ENCODE measurements at places on chromosomes 5 and 9.

DNA sequence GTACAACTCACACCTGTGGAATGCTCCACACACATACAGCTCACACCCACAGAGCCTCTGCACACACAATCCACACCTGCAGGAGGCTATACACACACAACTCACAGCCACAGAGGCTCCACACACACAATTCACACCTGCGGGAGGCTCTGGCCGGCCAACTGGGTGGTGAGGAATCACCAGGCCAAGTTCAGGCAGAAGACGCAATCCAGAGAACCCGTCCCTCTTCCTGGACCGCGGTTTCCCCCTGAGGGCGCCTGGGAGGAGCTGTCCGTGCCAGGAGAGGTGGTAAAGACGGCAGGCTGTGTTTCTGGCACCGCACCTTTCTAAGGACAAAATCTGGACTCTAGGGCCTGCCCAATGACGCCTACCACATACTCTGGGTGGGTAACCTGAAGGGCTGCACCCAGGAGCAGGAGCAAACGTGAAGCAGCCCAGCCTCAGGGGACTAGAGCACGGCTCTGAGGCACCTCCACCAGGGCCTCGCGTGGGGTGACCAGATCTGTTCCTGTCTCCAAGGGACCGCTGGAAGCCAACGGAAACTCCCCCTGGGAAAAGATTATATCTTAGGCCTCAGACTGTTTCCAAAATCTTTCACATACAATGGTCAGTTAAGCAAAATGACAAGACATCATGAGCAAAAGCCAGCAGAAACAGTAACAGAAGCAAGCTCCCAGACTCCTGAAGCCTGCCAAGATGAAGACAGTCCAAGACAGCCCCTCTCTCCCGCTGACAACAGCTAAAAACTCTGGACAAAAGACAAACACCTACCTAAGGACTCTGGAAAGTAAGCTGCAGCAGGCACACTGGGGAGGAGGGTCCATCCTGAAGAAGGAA, 16.9 kb downstream of the CAMSAP1 start:
- no peak for DNase-seq

DNA sequence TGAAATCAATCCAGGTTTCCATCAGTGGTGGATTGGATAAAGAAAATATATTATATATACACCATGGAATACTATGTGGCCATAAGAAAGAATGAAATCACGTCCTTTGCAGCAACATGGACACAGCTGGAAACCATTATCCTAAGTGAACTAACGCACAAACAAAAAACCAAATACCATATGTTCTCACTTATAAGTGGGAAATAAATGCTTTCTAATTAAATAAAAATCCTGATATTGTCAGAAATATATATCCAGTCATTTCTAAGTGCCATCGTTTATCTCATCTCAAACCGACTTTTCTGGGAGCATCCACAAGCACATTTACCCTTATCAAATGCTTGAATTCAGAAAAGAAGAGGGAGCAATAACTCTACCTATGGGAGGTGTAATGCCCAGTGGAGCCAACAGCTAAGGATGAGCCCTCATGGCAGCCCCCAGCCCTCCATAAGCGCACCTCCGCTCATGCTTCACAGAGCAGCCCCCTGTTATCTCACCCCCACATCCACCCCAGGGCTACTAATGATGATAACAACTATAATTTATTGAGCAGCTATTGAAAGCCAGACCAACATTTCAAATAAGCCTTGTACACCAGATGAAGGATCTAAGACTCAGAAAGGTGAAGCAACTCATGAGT, 101.7 kb upstream of the SPOCK1 start:
- no peak for DNase-seq

DNA sequence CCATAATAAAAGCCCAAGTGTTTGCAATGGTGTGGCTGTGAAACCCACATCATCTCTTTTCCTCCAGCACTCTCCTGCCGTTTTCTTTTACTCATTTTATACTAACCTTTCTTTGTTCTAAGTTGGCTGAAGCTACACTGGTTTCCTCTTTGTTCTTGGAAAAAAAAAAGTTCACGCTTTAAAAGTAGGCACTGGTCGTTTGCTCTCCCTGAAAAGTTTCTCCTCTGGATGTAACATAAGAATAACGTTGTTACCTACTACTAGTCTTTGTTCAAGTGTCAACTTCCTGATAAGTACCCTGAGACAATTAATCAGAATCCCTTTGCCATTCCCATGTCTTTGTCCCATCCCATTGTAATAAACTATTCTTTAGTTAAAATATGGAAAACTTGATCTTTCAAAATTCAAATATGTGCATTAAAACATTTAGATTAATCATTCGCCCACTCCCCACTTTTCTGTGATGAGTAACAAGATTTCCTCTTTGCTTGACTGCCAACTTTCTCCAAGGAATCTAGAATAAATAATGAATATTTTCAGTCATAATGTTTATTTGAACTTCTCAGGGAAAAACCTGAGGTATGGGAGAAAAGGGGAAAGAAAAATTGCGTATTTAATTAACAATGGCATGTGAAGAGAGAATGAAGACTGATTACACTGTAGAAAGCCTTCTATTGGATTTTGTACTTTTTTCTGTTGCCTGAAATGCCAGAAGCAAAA, 454.3 kb upstream of the CTNND2 start:
- no peak for DNase-seq

GRCh38 chr9:135181336-135181735, 93.9 kb downstream of the OLFM1 start:
- DNase-seq: no peak

- no peak for DNase-seq
Observed at GRCh38 chr5:104541141-104541785, 978.7 kb upstream of the NUDT12 start.

DNA sequence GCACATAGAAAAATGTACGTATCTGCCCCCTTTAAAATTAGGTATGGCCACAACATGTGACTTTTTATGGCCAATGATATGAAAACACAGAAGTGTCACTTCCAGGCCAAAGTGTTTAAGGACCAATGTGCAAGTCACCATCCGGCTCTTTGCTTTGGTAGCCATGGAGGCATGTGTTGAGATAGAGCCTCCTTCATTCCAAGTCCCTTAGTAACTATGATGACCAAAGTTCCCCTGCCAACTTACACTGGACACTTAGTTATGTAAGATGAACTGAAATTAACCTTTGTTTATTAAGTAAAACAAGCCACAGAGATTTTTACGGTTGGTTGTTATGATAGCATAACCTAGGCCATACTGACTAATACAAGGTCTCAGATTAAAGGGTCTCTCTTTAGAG, 51.0 kb downstream of the FBN2 start:
- DNase-seq: no peak

DNA sequence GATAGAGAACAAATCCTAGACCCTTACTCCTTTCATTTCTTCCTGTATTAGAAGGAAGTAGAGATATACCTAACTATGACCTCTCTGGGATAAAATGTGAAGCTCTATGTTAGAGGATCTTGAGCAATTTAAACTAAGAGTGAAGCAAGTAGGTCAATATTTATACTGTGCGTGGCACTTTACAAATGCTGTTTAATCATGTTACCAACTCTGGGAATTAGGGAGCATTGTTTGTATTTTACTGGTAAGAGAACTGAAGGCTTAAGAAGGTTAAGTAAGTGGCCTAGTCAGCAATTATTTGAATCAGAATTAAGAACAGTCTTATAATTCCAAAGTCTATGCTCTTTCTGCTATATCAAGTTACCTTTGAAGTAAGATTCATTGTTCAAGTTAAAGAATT, 12.0 kb downstream of the TNC start:
- no peak for DNase-seq

GRCh38 chr5:103849934-103850333, 287.3 kb upstream of the NUDT12 start:
- no peak for DNase-seq

DNA sequence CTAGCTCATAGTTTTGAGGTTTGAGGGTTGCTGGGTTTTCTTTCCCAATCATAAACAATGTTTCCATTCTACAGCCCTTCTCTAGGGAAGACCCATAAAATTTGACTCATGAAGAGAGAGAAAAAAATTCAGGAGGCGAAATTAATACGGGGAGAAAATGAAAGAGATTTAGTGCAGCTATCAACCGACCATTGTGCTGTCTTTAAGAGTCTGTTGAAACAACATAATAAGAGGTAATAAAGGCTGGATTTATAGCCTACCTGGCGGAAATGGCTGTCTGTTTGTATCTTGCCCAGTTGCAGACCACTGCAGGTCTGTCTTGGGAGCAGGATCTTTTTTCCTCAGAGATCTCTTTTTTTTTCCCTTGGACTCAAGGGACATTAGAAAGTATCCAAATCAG, 66.9 kb downstream of the TLR4 start:
- DNase-seq: no peak

GRCh38 chr5:36928947-36929346, 52.4 kb downstream of the NIPBL start:
- no peak for DNase-seq

GRCh38 chr5:129601576-129601975, 141.5 kb downstream of the ADAMTS19 start:
- DNase-seq: no peak

GRCh38 chr9:124496075-124496449, 11.1 kb downstream of the NR5A1 start:
- no peak for DNase-seq

DNA sequence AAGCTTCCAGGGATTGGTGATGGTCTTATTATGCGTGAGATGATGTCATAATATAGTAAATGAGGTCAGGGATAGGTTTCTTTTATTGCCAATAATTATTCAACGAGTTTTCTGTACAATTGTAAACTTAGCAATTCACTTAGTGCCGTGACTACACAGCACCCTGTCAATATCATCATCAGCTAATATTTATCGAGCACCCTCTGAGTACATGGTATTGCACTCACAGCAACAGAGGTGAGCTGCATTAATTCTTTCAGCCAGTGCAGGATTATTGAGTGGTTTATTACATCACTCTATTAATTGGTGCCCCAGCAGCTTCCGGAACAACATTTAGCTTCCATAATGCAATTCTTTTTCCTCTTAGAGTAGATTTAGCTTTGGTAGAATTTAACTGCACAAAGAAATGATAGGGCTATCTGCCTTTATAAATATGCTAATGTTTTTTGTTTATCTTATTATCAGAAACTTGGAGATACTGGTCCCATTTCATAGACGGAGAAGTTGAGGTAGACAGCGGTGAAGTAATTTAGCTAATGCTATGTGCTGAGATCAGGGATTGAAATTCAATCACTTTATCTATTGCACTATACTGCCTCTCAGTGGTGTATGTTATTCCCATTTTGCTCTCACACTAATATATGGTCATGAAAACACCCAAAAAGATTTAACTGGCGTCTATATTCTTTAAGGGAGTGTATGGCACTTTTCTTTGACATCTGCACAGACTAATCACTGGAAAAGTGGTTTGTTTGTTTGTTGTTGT, 726.1 kb upstream of the WWC1 start:
- no peak for DNase-seq

GRCh38 chr9:18245911-18246310, 228.0 kb upstream of the ADAMTSL1 start:
- no peak for DNase-seq

DNA sequence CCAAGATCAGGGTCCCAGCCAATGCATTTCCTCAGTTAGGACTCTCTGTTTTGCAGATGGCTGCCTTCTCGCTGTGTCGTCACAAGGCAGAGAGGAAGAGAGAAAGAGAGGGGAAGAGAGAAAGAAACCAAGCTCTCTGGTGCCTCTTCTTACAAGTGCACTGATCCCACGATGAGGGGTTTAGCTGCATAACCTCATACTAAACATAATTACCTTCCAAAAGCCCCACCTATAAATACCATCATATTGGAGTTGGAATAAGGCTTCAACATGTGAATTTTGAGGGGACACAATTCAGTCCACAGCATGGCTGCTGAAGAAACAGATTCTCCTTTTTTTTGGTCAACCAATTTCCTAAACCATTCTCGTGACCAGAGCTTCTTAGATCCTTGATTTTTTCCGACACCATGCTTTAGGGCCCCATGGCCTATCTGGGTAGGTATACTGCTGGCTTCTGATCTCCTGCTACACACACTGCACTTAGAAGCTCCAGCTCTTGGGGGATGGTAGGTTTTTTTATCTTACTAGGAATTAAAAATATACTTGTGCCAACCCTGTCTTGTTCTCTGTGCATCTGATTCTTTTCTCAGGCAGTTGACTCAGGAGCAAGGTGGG, 5.1 kb downstream of the CAMK4 start:
- DNase-seq: no peak

- DNase-seq: no peak
Observed at GRCh38 chr9:32918628-32919027, 82.8 kb downstream of the APTX start.

GRCh38 chr5:148452499-148453193, 68.9 kb downstream of the FBXO38 start:
- no peak for DNase-seq

GRCh38 chr9:33221568-33221884, 18.4 kb upstream of the SPINK4 start:
- no peak for DNase-seq

DNA sequence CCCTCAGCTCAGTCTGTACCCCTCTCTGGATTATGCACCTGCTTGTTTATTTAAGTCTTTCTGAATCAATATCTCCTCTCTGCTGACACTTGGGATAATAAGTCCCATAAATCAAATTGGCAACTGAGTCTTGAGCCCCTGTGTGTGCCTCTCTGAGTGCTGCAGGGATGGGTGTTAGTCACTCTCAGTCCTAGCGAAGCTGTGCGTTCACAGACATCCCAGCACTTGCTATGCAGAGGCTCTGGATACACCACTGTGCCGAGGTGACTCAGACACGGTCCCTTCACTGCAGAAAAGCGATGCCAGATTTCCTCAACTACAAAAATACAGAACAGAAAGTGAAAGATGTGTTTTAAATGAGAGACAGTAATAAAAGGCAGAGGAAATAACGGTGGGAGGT, 4.1 kb upstream of the KCNMB1 start:
- no peak for DNase-seq

GRCh38 chr5:95730730-95731570, at the start of gene RHOBTB3:
RHOBTB3 (plus strand) TSS chr5:95731336; CDS start chr5:95731683, 347 bp downstream.
- DNase-seq: peak; percentile 45

DNA sequence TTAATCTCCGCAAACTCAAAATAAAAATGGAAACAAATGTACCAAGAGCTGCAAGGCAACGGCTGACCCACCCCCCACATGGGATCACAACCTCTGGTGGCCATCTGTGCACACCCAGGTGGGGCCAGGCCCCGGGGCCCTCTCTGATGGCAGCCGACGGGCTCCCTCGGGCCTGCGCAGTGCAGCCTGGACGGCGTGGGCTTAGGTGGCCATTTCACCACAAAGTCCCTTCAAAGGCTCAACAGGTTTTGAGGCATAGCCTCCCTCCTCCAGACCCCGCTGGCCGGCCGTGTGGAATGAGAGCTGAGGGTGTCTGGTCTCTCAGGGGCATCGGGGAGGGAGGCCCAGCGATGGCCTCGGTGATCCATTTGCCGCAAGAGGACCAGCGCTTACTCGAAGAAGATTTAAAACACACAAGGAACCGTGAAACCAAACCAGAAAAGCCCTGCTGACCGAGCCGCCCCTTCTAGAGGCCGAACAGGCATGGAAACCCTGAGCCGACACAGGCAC, 42.7 kb upstream of the CEP72 start:
- no peak for DNase-seq
